ELR (cell line): ENCODE measurements at places on chromosomes 16 and 17.
A peak's percentile ranks its signal among the peaks of the same experiment; 100 is the strongest.

DNA sequence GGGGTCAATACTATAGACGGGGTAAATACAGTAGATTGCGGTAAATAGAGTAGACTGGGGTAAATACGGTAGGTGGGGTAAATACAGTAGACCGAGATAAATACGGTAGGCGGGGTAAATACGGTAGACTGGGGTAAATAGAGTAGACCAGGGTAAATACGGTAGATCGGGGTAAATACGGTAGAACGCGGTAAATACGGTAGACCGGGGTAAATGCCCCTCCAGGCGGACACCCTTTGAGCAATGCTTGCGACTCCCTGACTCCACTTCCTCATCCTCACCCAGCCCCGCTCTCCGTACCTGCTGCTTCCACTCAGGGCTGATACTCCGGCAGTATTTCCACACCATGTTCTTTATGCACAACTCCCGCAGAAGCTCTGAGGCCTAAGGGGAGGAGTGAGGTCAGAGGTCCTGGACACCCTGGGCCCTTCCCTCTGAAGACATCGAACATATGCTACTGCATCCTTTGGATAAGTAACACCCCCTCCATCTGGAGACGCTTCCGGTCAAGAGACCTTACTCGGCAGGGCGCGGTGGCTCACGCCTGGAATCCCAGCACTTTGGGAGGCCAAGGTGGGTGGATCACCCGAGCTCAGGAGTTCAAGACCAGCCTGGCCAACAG lies 13.3 kb upstream of the CRK start:
- peak; percentile 72 for DNase-seq

GRCh38 chr17:39626171-39627046 lies at the start of gene PPP1R1B:
Gene PPP1R1B, plus strand, starts transcription at chr17:39626952. Its CDS starts 441 bp downstream, at chr17:39627393.
- DNase-seq: no peak

- DNase-seq: no peak
Measured at GRCh38 chr17:30605523-30605922, 128.3 kb downstream of the GOSR1 start.

- DNase-seq: no peak
Measured at GRCh38 chr17:77753691-77754245, 204.7 kb upstream of the TNRC6C start.

GRCh38 chr17:32461853-32462617 lies 17.7 kb downstream of the PSMD11 start:
- peak; percentile 80 for DNase-seq

DNA sequence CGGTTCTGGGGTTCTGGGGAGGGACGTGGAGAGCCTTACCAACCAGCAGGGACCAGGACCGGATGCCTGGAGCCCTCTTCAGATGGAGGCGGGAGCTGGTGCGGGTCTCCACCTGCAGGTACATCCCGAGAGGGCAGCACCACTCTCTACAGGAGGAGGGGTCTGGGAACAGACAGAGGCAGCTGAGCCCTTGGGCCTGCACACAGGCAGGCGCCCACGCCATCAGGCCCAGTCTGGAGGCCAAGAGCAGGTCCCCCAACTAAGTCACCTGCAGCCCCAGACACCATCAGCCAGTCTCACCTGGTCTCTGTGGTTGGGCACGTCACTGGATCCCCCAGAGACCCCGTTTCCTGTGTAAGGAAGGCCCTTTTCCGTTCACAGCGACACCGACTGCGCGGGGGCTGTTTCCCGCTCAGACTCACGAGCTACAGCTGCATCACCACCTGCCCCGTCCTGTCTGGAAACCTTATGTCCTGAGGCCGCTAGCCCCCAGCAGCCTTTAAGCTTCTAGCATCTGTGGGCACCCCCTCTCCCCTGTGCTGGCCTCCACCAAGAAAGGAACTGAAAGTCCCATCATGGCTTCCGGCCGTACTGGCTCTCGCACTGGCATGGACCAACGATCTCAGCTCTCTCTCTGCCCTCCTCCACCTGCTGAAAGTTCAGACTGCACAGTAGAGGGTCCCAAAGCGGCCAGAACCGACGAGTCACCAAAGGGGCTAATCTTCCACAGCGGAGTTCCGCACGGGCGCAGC lies 1.2 kb downstream of the CYBC1 start:
- DNase-seq: no peak

DNA sequence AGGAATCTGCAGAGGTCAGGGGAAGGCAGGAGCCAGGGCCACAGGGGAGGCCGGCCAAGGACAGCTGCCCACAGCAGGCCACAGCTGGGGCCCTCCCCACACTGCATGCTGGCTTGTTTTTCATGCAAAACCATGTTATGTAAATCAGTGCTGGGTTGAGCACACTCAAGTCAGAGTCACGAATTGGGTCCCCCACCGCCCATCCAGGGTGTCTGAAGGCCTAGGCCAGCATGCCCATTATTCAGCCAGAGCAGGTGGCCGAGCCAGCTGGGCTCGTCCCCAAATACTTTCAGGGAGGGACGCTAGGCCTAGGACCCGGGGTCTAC lies 51.2 kb upstream of the TOB1 start:
- DNase-seq: no peak

DNA sequence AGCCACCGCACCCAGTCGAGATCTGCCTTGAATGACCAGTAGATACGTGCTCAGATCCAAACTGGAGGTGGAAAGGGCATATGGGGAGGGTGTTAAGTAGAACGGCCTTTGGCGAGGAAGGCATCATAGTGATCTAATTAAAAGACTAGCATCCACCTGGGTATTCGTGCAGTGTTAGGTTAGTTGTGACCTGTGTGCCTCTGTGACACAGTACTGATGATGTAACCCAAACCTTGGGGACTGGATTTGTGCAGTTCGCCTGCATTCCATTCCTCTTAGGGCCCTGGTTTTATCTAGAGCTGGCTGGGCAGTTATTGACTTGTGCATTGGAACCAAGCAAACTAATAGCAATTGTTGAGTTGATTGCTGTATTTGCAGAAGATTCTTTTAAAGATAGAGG lies 47.9 kb downstream of the SNX29 start:
- DNase-seq: no peak

- DNase-seq: no peak
Measured at GRCh38 chr17:36647636-36648035, 46.3 kb downstream of the MRM1 start.

DNA sequence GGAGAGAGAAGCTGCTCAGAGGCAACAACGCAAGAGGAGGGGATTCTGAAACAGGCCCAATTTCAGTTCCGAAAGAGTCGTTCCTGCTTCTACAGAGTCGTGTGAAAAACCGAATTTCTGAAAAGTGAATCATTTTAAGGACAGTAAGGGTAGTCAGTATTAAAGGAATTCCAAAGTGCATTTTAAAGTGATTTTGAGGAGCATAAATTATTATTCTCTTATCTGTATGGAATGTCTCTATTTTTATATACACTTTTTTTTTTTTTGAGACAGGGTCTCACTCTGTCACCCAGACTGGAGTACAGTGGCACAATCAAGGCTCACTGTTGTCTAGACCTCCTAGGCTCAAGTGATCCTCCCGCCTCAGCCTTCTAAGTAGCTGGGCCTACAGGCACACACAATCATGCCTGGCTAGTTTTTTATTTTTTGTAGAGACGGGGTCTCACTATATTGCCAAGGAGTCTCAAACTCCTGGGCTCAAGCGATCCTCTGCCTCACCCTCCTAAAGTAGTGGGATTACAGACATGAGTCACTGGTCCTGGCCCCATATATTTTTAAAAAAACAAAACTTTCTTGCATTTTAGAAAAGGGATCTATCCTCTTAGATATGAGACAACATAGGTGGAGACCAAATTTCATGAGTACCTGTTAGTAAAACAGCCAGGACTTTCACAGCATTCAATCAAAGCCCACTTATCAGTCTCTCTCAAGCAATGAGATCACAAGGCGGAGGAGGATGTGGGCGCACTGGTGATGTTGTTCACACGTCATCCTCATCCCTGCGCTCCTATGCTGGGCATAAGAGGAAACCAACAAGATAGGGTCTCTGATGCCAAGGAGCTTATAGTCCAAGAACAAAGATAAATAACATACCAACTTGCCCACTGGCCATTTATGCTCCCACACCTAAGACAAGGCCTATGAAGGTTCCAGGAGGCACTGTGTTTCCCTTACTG lies 53.2 kb downstream of the SMG6 start:
- peak; percentile 85 for DNase-seq

DNA sequence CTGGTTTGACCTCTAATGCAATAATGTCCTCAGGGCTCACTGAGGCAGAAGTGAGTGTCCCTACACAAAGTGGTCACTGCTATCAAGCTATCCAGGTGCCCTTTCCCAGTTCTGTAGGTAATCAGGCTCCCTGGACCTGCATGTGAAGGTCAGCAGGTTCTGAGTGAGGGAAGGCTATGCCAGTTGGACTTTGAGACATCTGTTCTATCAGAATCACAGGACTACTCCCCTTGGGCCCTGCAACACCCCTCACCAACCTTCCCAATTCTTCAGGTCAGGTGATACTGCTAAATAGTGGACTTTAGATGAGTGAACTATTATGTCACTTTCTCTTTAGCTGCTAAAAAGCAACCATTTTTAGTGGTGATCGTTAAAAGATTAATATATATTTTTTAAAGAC lies 37.6 kb downstream of the ZZEF1 start:
- DNase-seq: no peak

GRCh38 chr16:89332902-89333245 lies 115.4 kb downstream of the ZNF778 start:
- DNase-seq: no peak

DNA sequence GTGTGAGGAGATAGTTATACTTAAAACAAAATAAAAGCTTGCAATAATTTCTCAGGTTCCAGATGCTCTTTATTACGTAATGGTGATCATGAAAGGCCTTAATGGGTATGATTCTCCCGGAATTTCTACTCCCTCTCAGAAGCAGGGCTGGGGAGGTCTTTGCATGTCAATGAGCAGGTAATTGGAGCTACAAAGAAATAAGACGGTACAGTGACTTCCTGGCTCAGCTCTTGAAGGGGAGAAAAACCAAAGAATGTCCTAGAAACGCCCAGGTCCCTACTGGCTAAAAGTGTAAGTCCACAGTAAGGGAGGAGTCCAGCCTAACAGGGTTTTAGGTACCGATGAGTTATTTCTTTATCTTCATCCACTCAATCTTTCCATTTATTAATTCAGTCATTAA lies 390.9 kb downstream of the TMEM114 start:
- DNase-seq: no peak

- peak; percentile 27 for DNase-seq
Measured at GRCh38 chr17:61260071-61260797, 139.4 kb upstream of the TBX2 start.

GRCh38 chr17:27986805-27987684 lies 55.4 kb upstream of the NLK start:
- DNase-seq: no peak

DNA sequence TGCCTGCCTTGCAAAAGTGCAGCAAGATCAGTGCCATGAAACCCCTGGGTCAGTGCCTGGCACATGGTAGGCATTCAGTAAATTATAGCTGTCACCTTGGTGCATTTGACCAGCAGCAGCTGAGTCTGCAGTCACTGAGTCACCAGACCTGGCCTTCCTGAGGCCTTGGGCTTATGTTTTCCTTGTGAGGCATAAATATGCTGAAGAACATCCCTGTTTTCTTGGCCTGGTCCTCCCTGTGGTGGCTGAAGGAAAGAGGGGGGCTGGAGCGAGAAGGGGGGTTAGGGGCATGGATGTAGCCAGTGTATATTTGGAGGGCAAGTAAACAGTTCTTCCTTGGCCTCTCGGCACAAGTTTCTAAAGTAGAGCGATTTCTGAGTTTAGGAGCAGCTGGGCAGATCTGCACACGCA lies 26.5 kb downstream of the EPN2 start:
- peak; percentile 76 for DNase-seq

GRCh38 chr16:49462989-49463371 lies 89.4 kb downstream of the C16orf78 start:
- no peak for DNase-seq

GRCh38 chr16:2520097-2520783 lies at the start of gene AMDHD2:
Gene AMDHD2, plus strand, starts transcription at chr16:2520371. Its CDS starts 88 bp downstream, at chr16:2520459.
- DNase-seq: peak; percentile 94

DNA sequence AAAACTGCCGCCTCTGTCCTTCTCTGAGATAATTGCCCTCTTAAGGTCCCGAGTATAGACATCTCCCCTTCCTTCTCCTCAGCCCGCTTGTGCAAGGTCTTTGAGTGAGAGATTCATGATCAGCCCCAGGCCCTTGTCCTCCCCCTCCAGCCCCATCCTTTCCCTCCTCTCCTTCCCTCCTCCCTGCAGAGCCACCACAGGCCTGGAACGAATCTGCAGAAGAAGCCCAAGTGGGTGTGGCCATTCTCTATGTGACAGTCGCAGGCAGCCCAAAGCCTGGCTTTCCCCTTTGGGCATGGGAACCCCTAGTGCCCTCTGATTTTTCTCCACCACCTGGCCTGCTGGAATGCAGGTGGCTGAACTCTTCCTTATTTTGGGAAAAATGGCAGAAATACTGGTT lies 7.2 kb upstream of the NDRG4 start:
- DNase-seq: no peak

DNA sequence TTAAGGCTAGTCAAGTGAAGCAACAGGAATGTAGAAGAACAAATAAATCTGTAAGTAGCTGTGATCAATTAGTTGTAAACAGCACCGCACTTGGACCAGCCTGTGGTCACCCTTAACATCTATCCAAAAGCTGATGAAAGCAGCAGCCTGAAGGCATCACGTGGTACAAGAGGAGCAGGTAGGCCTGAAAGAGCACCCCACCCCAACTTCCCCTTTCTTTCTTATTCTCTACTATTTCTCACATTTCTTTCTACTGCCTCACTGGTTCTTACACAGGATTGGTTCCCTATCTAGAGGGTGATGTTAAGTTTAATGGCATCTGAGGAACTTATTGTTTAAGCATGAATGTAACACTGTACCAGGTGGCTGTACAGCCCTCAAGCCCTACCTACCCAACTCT lies 42.6 kb upstream of the CLEC18B start:
- no peak for DNase-seq

- peak; percentile 52 for DNase-seq
Measured at GRCh38 chr17:30278032-30278431, 13.7 kb downstream of the BLMH start.

GRCh38 chr17:52824542-52824941 lies 666.0 kb upstream of the CA10 start:
- no peak for DNase-seq

DNA sequence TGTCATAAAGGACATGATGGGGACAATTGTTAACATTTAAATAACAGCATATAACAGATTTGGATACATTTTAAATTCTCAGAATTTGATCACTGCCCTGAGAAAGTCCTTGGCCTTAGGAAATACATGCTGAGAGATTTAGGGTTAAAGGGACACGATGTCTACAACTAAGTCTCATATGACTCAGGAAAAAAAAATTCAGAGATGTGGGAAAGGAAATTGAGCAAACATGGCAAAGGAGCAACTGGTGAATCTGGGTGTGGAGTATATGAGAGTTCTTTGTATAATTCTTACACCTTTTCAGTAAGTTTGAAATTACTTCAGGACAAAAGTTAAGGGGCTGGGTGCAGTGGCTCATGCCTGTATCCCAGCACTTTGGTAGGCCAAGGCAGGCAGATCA lies 18.2 kb downstream of the MPP3 start:
- peak; percentile 86 for DNase-seq

GRCh38 chr17:27324771-27325339 lies 30.9 kb downstream of the WSB1 start:
- DNase-seq: no peak

GRCh38 chr17:14499976-14500375 lies 199.1 kb downstream of the HS3ST3B1 start:
- no peak for DNase-seq
